Dermis blood vessel endothelial cell (primary cell): ENCODE measurements at places on chromosomes 12 and 14. TPM values are rescaled to one million over a fixed set of nuclear protein-coding genes. Genes with fewer than 3 reads are reported as not detected.

The DHRS2 gene
- total RNA-seq = 0.51 and 0.65 TPM in 2 replicates

The SOX5 gene
- total RNA-seq = 0.33 and 0.51 TPM in 2 replicates

The FAM234B gene
- 12.2 and 13.3 TPM in 2 replicates for total RNA-seq

The IKZF4 gene
- total RNA-seq = 0.70 and 1.4 TPM in 2 replicates

The GLT8D2 gene
- 3.4 and 4.1 TPM in 2 replicates for total RNA-seq

The ACVRL1 gene
- total RNA-seq = 680 and 721 TPM in 2 replicates

The CLEC1B gene
- not detected in 2 replicates for total RNA-seq

The CLEC1A gene
- total RNA-seq = 16.2 and 26.2 TPM in 2 replicates

The CLEC6A gene
- total RNA-seq = not detected in 2 replicates

The DDX24 gene
- total RNA-seq = 108 and 135 TPM in 2 replicates

The MFAP5 gene
- total RNA-seq = 0.19 and 0.85 TPM in 2 replicates

The CELA1 gene
- total RNA-seq = not detected in 2 replicates

The KIF26A gene
- total RNA-seq = 23.8 and 31.8 TPM in 2 replicates

The CLEC2A gene
- total RNA-seq = not detected in 2 replicates

The HOXC5 gene
- not detected in 2 replicates for total RNA-seq

The GLI1 gene
- total RNA-seq = 0.17 and 0.47 TPM in 2 replicates

The SYCP3 gene
- total RNA-seq = 0.05 TPM in 1 of 2 replicates, not detected in the other

The APOLD1 gene
- total RNA-seq = 35.6 and 63.8 TPM in 2 replicates

The HCAR2 gene
- not detected in 2 replicates for total RNA-seq

The CLEC9A gene
- total RNA-seq = not detected in 2 replicates

The DEPDC4 gene
- 0.17 and 0.33 TPM in 2 replicates for total RNA-seq

The GPR84 gene
- under 0.01 and 0.05 TPM in 2 replicates for total RNA-seq

The KRT4 gene
- total RNA-seq = not detected in 2 replicates

The VCPKMT gene
- total RNA-seq = 4.2 and 5.3 TPM in 2 replicates

The C1R gene
- 2.0 TPM in 2 replicates for total RNA-seq

The SRRM4 gene
- not detected in 2 replicates for total RNA-seq

The KLRK1 gene
- not detected in 2 replicates for total RNA-seq

The SIX6 gene
- not detected in 2 replicates for total RNA-seq

The CNTN1 gene
- 0.05 and 0.17 TPM in 2 replicates for total RNA-seq

The MYF6 gene
- not detected in 2 replicates for total RNA-seq
